ENCODE measurements at places on chromosomes 6 and 20.

- no peak for DNase-seq
Measured at GRCh38 chr6:65557224-65557623, 149.8 kb downstream of the EYS start.

DNA sequence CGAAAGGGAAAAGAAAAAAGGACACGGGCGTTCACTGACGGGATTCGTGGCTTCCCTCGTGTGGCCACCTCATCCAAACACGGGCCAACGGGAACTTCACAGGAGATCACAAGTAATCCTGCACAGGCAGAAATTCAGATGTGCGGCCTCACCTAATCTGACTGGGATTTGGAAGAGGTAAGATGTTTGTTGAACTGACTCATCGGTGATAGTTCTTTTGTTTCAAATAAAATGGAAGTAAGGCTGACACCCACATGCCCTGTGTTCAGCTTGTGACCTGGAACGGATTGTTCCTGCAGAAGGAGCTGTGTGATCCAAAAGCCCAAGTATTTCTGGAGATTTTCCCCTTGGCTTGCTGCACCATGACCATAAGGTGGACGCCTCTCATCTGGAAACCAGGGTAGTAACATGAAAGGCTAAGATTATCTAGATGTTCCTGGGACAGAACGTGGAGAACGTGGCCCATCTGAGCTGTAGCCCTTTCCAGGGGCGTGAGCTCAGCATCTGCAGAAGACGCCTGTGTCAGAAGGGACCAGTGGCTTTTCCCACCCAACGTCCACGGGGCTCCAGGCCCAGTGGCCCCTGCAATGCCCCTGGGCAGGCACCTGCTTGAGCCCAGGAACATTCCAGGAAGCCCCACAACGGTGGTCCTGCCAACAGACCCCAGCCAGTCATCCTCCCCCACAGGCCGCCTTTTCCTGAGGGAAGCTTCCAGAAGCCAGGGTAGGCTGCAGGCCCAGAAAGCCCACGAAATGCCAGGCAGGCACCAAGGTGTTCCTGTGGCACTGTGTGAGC is 39.7 kb downstream of the DLL1 start:
- no peak for DNase-seq

GRCh38 chr6:87393026-87393622 is 14.6 kb upstream of the CFAP206 start:
- DNase-seq, result peak; percentile 41

GRCh38 chr6:74925683-74926082 is 280.2 kb downstream of the COL12A1 start:
- no peak for DNase-seq

DNA sequence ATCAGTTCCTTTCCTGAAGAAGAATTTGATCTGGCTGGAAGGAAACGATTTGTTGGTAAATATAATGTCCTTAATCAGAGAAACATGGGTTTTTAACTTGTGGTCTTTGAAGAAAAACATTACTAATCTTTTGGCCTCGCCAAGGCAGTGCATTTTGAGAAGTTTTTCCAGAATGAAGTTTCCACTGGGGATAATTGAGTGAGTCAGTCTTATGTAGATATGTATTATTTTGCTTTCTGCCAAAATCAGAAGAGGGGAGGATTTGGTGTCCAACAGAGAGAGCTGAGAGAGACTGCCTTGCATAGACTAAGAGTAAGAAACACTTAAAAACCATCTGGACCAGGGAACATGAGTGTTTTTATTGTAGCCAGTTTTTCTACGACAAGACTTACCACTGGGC is 79.9 kb downstream of the FNDC1 start:
- DNase-seq, result no peak

GRCh38 chr6:109073344-109074132 is 21.1 kb downstream of the SESN1 start:
- peak; percentile 12 for DNase-seq

- DNase-seq, result no peak
Measured at GRCh38 chr20:33944914-33945313, 48.8 kb upstream of the RALY start.

- no peak for DNase-seq
Measured at GRCh38 chr6:157260735-157261410, 62.4 kb downstream of the TMEM242 start.

GRCh38 chr6:118240878-118241528 is 307.1 kb upstream of the PLN start:
- no peak for DNase-seq

GRCh38 chr6:4794140-4794707 is 18.0 kb downstream of the CDYL start:
- no peak for DNase-seq

DNA sequence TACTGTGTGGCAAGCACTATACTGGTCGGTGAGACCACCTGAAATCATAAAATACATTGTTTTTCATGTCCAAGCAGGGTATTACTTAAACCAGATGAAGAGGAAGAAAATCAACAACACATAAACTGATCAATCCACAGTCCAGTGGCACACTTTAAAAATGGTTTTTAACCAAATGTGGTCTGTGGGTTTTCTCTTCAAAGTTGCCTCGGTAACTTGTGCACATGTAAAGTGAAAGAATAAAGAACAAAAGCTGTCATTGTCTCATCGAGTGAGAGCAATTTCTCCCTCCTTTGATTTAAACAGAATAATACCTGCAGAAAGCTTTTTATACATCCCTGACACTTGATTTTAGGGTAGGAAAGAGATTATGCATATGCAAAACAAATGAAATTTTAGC is 3.7 kb downstream of the FLRT3 start:
- DNase-seq, result no peak

- peak; percentile 37 for DNase-seq
Measured at GRCh38 chr6:31898383-31899011, 999 bp upstream of the EHMT2 start.

- no peak for DNase-seq
Measured at GRCh38 chr6:89596484-89596883, 42.1 kb downstream of the LYRM2 start.

DNA sequence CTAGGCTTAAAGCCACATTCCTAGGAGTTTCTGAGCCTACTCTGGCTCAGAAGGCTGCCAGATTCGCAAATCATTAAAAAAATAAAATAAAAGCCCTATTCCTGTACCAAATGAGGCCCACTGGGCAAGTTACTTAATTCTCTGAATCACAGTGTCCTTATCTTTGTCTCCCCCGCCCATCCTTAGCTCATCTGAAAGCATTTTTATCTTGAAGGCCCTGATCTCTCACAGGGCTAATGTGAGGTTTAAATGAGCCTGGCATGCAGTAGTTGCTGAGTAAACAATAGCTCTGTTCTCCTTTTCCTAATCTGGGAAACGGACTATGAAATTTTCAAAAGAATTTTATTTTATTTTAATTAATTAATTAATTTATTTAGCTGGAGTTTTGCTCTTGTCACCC is 2.1 kb upstream of the ZBTB12 start:
- DNase-seq, result no peak

DNA sequence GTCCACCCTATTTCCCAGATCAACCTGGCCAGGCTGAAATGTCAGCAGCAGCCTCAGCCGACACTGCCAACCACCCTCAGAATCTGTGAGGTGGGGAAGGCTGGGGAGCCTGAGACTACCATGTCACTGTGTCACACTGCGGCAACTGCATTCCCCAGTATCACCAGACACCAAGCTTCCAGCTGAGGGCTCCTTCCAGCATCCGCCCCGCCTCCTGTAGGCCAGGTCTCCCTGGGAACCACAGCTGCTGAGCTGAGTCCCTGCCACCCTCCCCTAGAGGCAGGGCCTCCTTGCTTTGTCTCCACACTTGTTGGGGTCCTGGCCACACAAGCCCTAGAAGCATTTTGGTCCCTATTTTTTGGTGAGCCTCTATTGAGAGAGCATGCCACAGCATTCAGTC is 115.7 kb downstream of the UNC5CL start:
- DNase-seq, result no peak

DNA sequence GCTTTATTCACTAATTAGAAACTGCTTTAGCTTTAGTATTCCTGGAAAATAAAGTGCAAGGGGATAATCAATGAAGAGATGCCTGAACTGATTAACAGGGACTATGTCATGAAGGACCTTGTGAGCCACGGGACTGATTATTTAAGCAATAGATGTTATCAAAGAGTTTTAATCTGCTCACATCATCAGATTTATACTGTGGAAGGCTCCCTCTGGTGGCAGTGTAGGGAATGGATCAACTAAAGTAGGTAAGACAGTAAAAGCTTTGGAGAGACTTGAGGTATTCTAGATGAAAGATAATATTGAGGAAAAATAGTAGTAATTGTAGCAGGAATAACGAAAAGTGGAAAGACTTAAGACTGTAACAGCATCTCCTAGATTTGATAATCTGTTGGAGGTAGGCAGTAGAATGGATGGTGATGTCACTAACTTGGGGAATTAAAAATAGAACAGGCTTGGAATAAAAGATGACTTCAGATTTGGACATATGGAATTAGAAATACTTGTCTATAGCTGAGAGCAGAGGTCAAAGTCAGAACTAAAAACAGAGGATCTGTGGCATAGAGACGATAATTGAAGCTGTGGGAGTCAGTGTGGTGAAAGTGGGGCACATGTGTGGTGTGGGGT is 80.3 kb upstream of the HTR1E start:
- DNase-seq, result peak; percentile 32

DNA sequence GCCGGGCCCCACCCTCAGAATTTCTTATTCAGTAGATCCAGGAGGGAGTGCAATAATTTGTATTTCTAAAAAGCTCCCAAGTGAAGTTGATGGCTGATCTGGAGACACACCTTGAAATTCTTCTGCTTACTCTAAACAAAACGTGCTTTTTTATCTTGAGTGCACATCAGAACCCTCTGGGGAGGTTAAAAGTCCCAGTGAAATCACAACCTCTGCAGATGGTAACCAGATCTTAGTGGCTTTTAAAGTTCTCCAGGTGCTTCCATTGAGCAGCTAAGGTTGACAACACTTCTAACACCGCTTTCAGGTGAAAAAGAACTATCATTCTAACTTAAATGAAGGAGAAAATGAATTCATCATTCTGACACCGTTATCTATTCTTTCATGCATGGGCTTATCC is 45.6 kb upstream of the ESR1 start:
- no peak for DNase-seq

DNA sequence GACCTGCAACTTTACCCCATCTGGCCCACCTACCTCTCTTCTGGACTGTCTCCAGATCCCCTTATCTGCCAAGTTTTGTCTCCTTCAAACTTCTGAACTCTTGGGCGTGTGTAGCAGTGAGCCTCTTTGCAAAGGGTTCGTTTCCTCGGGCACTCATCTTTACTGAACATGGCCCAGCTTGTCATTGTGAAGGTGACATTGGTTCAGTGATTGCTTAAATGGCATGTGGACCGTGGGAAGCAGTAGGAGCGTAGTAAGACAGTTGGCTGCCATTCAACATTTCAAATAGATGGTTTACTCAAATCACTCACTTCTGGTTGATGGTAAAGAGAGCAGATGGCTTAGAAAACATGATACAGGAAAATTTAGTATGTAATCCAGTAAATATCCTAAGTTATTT is 34.8 kb upstream of the KIF25 start:
- DNase-seq, result no peak

DNA sequence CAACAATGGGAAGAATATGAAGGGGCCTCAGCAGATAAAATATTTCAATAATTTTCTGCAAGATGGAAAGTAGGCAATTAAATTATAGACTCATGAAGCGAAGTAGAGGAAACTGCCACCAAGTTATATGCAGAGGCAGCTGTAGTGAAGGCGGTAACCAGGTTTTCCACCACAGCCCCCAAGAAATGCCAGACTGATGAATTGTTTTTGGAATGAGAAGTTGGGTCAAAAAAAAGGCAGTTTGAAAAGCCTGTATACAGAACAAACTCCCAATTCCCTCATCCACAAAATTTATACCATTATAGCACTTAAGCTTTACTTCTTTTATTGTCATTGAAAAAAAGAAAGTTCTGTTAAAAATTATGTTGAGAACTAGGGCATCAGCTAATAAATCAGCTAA is 45.3 kb downstream of the ELOVL4 start:
- DNase-seq, result no peak

DNA sequence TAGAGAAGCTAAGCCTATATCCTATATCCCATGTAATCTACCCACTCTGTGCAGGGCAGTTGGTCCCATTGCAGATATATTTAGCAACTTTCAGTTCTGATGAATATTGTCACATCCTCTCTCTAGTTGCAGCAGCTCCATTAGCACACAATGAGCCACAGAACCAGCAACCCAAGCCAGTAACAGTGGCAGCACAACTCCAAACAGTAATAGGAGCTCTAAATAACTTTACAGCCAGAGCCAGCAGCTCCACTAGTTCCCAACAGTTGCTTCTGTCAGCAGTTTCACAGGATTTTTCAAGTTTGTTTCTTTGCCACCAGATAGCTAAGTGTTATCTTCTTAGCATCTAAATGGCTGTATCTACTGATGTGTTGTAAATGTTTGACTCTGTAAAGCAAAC is 490.8 kb downstream of the HTR1B start:
- no peak for DNase-seq

DNA sequence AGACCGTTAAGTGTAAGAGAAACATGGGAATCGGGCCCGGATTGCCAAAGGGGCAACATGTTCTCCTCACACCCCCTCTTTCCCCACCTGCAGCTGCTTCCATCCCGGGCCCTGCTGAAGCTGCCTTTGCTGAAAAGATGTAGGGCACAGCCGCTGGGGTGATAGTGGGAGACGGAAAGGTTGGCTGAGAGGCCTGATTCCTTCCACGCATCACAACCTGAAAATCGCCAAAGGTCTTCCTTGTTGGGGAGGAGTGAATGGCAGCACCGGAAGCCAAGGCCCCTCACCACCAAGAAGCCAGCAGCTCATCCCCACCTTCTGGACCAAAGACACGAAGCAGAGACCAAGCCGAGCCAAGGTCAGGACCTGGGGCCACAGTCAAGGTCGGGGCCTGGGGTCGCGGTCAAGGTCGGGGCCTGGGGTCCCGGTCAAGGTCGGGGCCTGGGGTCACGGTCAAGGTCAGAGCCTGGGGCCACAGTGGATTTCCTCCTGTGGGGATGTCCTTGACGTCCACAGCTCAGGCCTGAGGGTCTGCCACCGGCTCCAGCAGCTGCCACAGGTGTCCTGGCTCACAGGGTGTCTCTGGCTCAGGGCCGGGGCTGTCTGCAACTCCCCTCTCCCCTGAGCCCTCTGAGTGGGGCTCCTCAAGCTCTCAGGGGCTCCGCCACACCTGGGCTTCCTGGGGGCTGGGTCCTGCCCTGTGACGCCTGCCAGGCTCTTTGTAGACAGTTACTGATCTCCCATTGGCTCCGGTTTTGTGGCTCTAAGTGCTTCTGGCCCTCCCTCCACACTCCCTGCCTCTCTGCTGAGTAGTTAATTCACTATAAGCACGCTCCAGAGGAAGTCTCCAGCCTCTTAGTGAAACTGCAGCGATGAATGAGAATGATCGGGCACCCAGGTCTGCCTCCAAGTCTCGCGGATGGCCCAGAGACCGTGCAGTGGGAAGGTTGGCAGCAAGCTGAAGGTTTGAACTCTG is 5.5 kb upstream of the CHRNA4 start:
- DNase-seq, result no peak

- no peak for DNase-seq
Measured at GRCh38 chr6:107323133-107323785, 136.1 kb downstream of the PDSS2 start.

DNA sequence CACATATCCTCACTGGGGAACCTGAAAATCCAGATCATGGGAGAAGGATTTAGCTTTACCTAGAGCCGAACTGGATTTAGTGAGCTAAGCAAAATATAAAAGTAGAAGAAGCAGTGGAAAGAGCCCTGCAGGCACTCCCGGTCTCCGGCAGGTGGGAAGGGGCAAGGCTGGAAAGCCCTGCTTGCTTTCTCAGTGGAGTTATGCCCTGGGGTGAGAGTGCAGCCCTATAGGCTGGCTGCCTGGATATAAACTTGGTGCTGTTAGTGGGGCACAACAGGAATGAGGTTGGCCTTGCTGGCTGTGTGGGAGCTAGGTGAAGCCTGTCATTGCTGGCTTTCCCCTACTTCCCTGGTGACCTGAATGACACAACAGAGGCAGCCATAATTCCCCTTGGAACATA is 122.0 kb downstream of the CDK19 start:
- no peak for DNase-seq
